Right ventricle myocardium superior (tissue), 1 donor: ENCODE measurements at places on chromosomes 6 and 20. TPM values are rescaled to one million over a fixed set of nuclear protein-coding genes. Genes with fewer than 3 reads are reported as not detected.

RAB23 gene
- 10.8 TPM for total RNA-seq

DNA sequence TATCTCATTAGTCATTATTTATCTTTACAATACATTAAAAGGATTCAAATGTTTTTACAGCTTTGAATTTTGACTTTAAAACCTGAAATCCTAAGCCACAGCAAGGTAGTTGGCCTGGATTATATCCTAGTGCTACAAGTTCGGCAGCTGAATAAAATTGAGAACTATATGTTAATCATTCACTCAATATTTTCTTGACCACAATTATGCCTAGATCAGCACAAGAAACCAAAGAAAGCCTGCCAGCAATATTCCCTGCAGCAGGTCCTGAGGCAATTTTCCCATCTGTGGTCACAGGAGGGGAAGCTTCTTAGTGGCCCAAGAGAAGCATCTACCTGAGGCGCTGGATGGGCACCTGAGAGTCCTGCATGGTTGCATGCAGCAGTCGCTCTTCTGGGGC lies 183.5 kb downstream of the GMDS start:
- DNase-seq: no peak

GRCh38 chr6:71481801-71482200 lies 193.2 kb downstream of the OGFRL1 start:
- no peak for DNase-seq

LPIN3 gene
- 18.6 TPM for total RNA-seq

DNA sequence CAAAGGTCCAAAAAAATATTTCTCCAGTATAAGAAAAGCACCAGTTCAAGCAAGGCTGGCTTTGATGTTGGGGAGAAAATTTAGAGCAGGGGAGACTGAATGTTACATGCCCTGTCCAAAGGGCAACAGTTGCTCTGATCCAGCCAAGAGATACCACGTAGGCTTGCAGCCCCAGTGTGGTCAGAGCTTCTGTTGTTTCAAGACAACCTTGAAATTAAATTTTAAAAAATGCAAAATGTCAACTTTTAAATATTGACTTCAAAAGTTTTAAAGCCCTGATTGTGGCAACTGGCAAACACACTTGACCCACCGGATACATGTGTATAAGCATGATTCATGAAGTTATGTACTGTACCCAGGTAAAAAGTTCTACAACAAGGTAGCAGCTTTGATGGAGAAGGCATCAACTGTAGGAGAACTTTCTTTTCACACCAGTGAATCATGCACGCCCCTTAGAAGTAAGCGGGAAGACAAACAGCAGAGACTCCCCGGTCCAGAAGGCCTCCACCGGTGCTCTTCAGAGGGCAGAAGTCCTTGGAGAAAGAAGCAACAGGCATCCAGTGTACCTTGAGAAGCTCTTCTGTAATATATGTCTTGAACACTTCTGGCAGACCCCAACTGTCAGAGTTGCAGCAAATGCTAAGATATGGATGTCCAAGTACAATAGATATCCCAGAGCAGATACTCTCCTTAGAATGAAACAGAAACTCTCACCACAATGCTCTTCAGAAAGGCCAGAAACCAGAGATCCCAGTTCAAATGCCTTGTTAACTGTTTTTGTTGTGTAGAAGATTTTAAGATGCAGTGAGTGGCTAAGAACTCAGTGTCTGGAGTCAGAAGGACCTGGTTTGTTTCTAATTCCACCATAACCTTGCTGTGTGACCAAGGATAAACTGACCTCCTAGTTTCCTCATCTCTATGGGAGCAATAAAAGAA lies 115.4 kb downstream of the BCAS1 start:
- DNase-seq: no peak

PYGB gene
- total RNA-seq: 170 TPM

- DNase-seq: no peak
Observed at GRCh38 chr6:127460465-127460864, 1.3 kb upstream of the KIAA0408 start.

- no peak for DNase-seq
Observed at GRCh38 chr6:42572523-42572922, 8.7 kb downstream of the UBR2 start.

GRCh38 chr6:144216668-144217218 lies 66.4 kb downstream of the STX11 start:
- peak; percentile 82 for DNase-seq

HDGFL1 gene
- total RNA-seq: not detected

DNA sequence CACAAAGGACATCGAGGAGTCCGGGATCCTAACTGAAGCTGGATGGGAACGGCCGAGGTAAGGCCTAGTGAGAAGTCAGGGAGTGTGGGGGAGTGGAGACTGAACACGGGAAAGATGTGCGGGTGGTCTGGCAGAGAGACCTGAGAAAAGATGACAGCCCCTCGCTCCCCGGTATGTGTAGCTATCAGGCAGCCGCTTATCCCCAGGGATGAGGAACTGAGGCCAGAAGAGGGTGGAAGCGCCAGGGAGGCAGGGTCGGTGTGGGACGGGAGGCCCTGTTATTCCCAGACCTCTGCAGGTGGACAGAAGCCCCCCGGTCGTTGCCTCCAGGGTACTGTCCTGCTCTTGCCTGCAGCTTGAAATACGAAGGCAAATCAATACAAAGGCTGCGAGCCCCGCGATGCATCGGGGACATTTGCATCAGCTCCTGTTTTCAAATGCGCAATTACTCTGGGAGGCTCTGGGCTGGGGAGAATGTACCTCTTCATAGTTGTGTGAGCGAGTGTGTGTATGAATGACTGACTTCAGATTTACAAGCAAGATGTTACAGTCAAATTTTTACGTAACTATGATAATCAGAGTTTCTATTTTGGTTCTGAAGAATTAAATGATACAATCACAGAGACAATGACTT lies 221.3 kb downstream of the QKI start:
- no peak for DNase-seq

TP53INP2 gene
- 108 TPM for total RNA-seq

- no peak for DNase-seq
Observed at GRCh38 chr20:32779500-32780211, 17.5 kb downstream of the DNMT3B start.

RRAGD gene
- total RNA-seq: 130 TPM

DNA sequence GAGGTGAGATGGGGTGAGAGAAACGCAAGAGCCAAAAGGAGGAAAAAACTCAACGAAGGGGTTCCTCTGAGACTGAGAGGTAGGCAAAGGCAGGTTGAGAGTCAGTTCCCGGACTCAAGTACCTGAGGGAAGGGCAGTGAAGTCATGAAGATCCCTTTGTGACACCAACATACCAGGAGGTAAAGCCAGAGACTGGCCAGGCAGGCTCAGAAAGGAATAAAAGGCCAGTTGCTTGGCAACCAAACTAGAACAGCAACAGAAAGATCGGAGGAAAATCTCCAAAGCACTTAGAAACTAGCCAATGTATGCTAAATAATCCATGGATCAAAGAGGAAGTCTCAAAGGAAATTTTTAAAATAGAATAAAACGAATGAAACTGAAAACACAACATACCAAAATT lies 209.8 kb upstream of the PROKR2 start:
- no peak for DNase-seq

DNA sequence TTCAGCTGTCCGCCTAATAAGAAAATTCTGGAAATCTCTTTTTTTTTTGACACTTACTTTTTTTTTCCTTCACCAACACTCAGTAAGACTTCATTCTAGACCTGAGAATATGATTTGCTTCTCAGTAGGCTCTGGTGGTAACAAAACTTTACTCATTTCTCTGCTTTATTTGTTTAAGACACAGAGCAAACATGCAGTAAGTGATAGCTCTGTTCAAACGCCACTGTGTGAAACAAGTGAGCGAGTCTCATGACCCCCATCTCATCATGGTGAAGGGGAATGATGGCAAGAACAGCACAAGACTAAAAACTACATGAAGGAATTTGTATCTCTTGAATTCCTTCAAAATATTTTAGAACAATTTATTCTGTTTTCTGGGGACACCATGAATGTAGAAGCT lies 541.6 kb upstream of the POU3F2 start:
- DNase-seq: no peak

- DNase-seq: no peak
Observed at GRCh38 chr6:20217324-20217855, 5.1 kb upstream of the MBOAT1 start.

- DNase-seq: no peak
Observed at GRCh38 chr20:62907384-62908317, 18.7 kb downstream of the DIDO1 start.

DNA sequence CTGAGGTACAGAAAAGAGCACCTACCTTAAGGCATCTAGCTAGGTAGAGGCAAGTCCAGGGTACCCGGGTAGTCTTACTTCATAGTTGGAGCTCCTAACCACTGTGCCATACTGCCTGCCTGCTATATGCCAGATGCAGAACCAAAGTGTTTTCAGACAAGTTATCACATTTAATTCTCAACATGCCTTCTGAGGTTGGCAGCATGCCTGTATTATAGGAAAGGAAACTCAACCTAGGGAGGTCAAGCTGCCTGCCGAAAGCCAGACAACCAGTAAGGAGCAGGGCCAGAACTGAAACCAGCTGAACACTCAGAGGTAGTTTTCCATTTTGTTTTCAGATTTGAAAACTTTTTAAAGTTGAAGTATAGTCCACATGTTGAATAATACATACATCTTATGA lies 5.4 kb downstream of the CTNNBL1 start:
- DNase-seq: no peak

DNA sequence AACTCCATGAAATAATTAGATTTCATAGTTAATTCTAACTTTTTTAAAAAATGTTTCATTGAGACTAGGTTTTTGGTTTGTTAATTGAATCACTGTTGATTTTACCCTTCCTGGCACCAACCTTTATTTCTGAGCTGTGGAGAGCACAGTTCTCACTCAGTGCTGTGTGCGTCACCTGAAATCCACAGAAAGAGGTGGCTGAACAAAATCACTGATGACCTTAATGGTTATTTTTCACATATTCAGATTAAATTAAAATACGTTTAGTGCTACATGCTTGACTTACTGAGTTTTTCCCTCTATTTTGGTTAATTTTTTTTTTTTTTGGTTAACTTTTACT lies 89.4 kb downstream of the SLC16A10 start:
- DNase-seq: no peak

DNA sequence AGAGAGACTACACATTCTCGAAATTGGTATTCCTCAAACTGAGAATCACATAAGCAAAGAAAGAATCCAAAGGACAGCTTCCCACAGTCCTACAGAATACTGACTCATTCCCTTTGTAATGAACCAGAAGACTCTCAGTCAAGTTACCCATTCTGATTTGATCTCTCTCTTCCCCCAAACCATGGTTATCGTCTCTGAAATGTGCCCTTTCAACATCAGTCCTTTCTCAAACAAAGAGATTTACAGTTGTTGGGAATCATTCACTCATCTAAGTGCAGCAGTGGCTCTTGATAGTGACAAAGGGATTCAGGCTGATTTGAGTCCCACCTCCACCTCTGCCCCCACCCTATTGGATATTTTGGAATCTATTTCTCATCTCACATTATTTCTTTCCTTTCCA lies 15.0 kb upstream of the RSPO3 start:
- DNase-seq: no peak

- no peak for DNase-seq
Observed at GRCh38 chr20:50924261-50924920, 6.8 kb downstream of the ADNP start.

OR12D3 gene
- not detected for total RNA-seq

- DNase-seq: no peak
Observed at GRCh38 chr20:43925215-43925614, 10.6 kb downstream of the TOX2 start.

- DNase-seq: no peak
Observed at GRCh38 chr6:10397756-10398445, 17.0 kb downstream of the TFAP2A start.

- no peak for DNase-seq
Observed at GRCh38 chr20:52098186-52098585, 93.4 kb downstream of the ZFP64 start.

RIPPLY2 gene
- not detected for total RNA-seq

IL20RA gene
- 9.1 TPM for total RNA-seq

DNA sequence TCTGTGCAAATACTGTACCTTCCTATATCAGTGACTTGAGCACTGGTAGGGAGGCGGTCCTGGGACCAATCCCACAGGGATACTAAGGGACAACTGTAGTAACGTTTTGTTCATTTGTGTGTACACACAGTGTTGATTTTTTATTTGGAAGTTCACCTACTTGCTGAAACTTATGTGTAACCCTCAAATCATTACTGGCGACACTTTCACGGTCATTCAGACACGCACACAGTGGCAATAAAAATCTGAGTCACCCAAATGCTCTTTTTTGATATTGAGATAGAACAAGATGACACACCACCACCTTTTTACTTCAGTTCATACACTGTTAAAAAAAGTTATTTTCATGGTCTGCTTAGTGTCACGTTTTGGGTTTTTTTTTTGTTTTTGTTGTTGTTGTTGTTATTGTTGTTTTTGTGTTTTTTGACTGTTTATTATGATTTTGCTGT lies 79.8 kb downstream of the QKI start:
- DNase-seq: no peak

PRDM13 gene
- not detected for total RNA-seq

GRCh38 chr6:111601886-111602285 lies 3.8 kb downstream of the TRAF3IP2 start:
- no peak for DNase-seq

- no peak for DNase-seq
Observed at GRCh38 chr6:110102411-110102810, 77.1 kb downstream of the WASF1 start.

PRSS35 gene
- not detected for total RNA-seq

ME1 gene
- 24.7 TPM for total RNA-seq

DNA sequence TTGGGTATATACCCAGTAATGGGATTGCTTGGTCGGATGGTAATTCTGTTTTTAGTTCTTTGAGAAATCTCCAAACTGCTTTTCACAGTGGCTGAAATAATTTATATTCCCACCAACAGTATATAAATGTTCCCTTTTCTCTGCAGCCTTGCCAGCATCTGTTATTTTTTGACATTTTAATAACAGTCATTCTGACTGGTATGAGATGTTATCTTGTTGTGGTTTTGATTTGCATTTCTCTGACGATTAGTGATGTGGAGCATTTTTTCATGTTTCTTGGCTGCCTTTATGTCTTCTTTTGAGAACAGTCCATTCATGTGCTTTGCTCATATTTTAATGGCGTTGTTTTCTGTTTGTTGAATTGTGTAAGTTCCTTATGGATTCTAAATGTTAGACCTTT lies 641.6 kb downstream of the HACE1 start:
- no peak for DNase-seq

DNPH1 gene
- total RNA-seq: 31.5 TPM

GRCh38 chr6:129346964-129347363 lies 363.0 kb downstream of the ARHGAP18 start:
- DNase-seq: no peak

GRCh38 chr6:108895571-108895970 lies 47.3 kb downstream of the ARMC2 start:
- no peak for DNase-seq

DNA sequence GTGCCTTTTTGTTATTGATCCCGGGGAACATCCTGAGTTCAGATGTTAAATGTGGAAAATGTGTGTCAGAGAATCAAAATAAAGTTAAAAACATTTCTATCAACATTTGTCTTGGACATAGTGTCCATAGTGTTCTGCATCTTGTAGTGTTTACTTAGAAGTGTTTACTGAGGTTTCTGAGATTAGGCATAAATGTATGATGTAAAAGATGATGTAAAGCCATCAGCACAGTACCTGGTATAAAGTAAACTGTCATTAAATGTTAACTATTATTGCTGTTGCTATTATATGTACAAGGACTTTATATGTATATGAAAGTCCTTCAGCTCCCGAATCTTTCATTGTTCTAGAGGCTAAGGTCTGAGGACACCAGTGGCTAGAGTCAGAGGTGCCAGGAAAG lies 28.2 kb upstream of the VEGFA start:
- no peak for DNase-seq
